ENCODE measurements at places on chromosomes 6 and 20. TPM values are rescaled to one million over a fixed set of nuclear protein-coding genes. Genes with fewer than 3 reads are reported as not detected.
A peak's percentile ranks its signal among the peaks of the same experiment; 100 is the strongest.

Gene MYBL2
- 139 TPM for total RNA-seq

DNA sequence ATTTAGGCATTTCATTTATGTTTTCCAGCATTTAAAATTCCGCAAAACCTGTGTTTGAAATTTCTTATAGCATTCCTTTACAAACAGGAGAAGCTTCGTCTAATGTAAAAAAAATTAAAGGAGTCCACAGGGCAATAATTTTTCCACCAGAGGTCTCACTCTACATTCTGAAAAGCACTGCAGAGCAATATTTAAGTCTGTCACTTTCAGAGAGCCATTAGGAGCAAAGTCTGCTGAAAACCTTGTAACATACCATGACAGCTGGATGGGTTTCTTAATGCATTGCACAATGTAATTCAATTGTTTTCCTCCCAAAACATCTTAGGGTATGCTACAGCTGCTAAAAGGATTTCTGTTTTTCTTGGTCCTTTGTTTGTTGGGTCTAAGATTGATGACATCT lies 18.0 kb downstream of the BAG2 start:
- no peak for DNase-seq

DNA sequence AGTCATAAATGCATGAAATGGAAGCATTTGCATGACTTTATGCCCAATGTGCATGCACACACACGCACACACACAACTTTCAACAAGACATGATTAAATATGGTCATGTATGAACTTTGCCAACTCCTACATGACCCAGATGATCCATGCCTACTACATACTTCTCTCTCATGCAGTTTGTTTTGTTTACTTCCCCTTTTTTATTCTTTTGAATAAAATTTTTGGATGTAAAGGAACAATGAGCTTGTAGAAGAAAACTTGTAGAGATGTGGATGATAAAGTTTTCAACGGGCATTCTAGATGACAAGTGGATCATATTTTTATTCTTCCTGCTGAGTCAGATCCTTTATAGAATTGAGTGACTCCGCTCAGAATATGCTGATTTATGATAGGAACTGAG lies 50.8 kb upstream of the AIG1 start:
- no peak for DNase-seq

GRCh38 chr20:63471981-63472831 lies at the start of gene KCNQ2:
KCNQ2 (minus strand) TSS chr20:63472655; CDS start chr20:63472463, 192 bp downstream.
- DNase-seq = peak; percentile 82

Gene PAK5
- 0.42 TPM for total RNA-seq

Gene LY6G6C
- total RNA-seq = 0.42 TPM

Gene DYNLT1
- 112 TPM for total RNA-seq

Gene RTF2
- total RNA-seq = 62.6 TPM

- no peak for DNase-seq
Measured at GRCh38 chr20:63808964-63809674, 21.9 kb downstream of the ZBTB46 start.

Gene EYA2
- total RNA-seq = 20.5 TPM

DNA sequence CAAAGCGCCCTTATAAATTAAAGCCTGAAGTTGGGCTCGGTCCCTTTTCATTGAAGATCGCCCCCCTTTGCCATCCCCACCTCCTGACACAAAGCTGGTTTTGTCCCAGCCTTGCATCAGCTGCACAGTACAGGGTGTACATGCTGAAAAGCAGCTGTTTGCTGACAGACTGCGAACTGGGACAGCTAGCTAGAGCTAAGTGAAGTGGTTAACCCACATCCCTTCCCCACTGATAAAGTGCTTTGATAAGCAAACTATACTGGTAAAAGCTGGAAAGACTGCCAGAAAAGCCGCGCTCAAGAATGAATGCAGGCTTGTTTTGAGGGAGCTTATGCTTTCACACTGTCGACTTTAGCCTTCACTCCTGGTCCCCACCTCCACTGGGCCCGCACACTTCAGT lies 207.3 kb downstream of the GMDS start:
- no peak for DNase-seq

Gene RSPO3
- 0.31 TPM for total RNA-seq

- no peak for DNase-seq
Measured at GRCh38 chr6:85432554-85432953, 17.3 kb upstream of the NT5E start.

DNA sequence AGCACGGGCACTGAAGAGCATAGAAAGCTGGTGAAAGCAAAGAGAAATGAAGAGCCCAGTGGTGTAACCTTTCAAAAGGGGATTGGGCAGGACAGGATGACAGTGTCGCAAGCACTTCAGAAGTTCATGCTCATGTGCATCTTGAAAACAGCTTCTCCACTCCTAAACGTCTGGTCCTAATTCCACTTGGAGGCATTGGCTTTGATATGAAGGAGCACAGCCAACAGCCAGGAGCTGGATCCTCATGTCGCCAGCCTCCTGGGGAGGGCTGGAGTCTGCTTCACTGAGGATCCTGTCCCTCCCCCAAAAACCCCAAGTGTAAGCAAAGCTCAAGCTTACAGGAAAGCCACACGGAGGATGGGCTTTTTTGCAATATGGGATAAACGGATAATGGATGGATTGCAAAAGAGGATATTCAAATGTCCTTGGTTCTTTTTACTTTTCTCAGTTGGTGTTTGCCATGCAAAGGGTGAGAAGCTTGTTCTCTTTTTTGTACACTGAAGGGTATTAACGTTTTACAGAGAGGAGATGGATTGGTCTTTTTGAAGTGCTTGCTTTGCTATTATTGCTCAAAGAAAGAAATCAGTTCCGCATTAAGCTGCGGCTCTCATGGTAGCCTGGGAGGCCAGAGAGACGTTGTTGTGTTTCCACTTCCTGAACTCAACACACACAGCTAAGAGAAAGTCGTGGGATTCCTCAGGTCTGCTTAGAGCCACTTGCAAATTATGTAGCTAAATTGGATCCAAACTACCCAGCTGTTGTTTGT lies 92.2 kb downstream of the SIM1 start:
- DNase-seq = no peak

- DNase-seq = no peak
Measured at GRCh38 chr20:41138475-41139226, 1.3 kb downstream of the PLCG1 start.

GRCh38 chr6:79334674-79335073 lies 100.2 kb upstream of the HMGN3 start:
- no peak for DNase-seq

Gene RBM24
- total RNA-seq = 13.6 TPM

- no peak for DNase-seq
Measured at GRCh38 chr20:11217326-11218172, 543.8 kb upstream of the JAG1 start.

Gene ACTL10
- not detected for total RNA-seq

Gene RAB44
- not detected for total RNA-seq

- DNase-seq = no peak
Measured at GRCh38 chr6:68728159-68728979, 93.3 kb downstream of the ADGRB3 start.

Gene PRICKLE4
- total RNA-seq = 2.6 TPM

- peak; percentile 76 for DNase-seq
Measured at GRCh38 chr6:2589171-2589661, 161.5 kb downstream of the MYLK4 start.

DNA sequence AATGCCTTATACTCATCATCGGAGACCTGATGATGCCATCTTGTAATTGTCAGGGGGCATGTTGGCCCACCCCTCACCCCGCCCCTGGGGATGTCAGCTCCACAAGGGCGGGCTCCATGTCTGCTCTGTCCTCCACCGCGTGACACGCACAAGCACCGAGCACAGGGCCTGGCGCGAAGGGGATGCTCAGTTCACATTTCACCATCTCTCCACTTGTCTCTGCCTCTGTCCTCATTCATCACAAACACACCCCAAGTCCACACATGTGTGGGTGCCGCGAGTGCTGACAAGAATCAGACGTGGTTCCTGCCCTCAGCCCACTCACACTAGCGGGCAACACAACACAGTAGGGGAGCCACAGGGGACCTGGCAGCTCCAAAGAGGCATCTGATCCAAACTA lies 151.2 kb upstream of the PTPN1 start:
- DNase-seq = no peak

- DNase-seq = no peak
Measured at GRCh38 chr20:24718277-24718676, 230.8 kb upstream of the CST7 start.

DNA sequence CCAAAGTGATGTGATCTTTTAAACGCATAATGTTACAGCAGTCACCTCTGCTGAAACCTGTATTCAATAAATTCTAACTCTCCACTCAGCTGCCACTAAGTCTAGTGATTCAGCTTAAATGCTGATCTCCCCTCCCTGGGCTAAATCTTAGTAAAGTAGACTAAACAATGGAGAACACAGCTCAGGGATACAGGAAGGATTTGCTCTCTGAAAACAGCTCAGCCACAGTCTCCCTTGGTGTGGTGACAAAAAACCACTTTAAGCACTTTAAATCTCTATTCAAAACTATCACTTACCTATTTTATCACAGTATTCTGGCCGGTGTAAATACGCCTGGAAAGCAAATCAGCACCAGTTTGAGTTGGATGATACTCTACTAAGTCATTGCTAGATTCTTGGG lies 130.6 kb downstream of the RFX6 start:
- DNase-seq = no peak
